ENCODE measurements at places on chromosomes 7 and 10.
A peak's percentile ranks its signal among the peaks of the same experiment; 100 is the strongest.

DNA sequence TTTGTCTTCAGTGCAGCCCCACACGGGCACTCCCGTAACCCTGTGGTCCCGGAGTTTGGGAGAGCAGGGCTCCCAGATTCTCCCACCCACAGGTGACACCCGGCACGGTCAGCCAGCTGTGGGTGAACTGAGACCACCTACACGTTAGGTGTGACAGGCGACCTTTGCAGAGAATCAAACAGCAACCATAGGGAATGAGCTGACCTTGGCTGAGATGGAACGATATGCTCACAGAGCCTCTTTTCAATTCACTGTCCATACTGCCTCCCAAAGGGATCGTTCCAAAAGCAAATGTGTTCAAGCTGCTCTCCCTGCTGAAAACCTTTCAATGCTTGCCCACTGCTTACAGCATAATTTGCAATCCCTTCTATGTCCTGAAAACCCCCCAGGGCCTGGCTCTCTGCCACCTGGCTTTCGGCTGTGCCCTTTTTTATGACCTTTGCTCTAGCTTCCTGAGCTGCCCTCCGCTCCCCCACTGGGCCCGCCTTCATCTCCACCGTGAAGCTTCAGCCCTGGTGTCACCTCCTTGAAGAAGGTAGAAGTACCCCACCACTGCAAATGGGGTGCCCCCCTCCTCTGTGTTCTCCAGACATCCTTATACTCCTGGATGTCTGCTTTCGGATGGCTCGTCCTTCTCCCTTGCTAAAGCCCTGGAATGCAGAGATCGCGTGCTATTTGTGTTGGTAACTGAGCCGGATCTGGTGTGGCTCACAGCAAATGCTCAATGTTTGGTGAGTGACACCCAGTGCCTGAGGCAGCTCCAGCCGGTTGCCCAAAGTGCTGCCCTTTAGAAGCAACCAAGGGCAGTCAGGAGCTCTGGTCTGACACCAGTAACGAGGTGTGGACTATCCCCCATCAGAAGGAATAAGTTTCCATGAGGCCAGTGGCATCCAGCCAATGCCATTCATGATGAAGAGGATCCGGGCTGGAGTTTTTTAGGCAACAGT is 90.4 kb downstream of the KIAA1549 start:
- peak; percentile 22 for DNase-seq

DNA sequence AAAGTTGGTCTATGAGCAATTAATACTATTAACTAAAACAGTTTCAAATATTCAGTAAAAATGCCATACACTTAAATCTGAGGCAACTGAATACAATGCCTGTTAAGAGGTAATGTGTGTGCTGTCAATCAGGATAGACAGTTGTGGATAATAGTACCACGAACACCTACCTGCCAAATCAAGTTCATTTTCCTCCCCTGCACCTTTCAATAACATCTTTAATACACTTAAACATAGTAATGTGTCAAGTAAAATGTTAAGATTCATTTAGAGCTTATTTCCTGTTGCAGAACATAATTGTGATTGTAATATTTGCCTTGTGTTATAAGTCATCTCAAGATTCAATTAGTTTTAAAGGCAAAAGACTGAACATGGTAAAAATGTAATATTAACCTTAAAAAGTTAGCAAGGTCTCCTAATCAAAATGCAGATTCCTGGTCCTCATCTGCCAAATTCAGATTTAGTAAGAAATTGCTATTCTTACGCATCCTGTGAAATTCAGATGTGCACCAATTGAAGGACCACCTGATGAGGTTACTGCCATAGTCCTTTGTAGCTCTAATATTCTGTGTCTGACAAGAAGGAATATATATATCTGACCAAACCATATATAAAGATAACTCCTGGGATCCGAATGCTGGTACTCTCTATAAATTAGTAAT is 37.1 kb downstream of the COL1A2 start:
- DNase-seq: no peak

- no peak for DNase-seq
These were observed 83.3 kb downstream of the PAX2 start for GRCh38 chr10:100828738-100829096.

DNA sequence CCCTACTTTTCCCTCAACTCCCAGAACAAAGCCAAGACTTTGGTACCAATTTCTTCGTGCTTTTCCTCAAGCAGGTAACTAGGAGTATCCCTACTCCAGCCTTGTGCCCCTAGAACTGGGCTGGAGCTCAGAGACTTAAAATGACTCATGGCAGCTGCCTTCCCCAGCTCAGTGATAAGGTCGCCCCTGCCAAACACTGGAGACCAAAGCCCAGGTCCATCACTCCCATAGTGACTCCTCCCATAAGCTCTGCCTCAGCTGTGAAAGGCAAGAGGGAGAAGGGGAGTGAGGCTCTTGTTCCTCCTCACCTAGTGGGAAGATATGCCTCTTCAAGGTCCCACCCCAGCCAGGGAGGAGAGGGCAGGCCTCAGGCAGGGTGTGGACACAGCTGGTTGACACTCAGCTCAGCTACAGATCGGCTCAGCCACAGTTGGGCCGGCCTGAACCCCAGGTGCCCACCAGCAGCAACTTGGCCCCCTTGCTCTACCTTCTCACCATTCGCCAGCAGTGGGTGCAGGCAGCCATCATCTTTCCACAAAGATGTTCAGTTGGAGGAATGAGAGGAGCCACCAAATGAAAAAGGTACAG is 13.8 kb upstream of the CYREN start:
- no peak for DNase-seq

- no peak for DNase-seq
These were observed 440.8 kb upstream of the C7orf33 start for GRCh38 chr7:148149730-148150129.

GRCh38 chr7:90242369-90243168 is 2.4 kb upstream of the CFAP69 start:
- DNase-seq: no peak

- no peak for DNase-seq
These were observed 248.1 kb downstream of the LRMDA start for GRCh38 chr10:75679536-75679935.

DNA sequence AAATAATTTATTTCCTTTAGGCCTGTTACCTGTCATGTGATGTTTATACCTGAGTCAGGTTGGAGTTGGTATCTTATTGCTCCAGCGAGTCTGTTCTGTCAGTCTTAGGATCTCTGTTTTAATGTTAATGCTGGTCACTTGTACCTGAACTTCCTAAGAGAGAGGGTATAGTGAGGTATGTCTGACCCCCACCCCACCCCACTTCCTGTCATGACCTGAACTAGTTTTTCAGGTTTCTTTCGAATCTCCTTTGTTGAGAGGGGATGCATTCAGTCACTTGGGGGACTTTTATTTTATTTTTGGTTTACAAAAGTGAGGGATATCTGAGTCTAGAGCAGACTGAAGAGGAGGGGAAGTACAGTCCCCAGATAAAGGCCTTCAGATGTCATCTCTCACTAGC is 769.0 kb upstream of the COBL start:
- DNase-seq: no peak

GRCh38 chr10:131531265-131532190 is 220.0 kb upstream of the TCERG1L start:
- DNase-seq: no peak

DNA sequence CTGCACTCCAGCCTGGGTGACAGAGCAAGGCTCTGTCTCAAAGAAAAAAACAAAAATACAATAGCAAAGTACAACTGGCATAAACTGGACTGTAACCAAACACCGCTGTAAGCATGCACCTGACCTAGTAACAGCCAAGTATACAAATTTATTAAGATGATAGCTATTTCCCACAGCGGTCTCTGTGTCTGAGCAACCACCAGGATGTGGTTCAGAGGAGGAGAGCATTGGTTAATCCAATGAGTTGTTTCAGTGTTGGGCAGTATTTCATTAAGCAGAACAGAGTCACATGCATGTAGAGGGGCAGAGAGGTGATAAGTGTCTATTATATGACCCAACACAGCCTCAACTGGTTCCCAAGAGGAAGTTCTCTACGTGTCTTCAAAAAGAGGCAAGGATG is 4.0 kb downstream of the SLC16A12 start:
- no peak for DNase-seq

DNA sequence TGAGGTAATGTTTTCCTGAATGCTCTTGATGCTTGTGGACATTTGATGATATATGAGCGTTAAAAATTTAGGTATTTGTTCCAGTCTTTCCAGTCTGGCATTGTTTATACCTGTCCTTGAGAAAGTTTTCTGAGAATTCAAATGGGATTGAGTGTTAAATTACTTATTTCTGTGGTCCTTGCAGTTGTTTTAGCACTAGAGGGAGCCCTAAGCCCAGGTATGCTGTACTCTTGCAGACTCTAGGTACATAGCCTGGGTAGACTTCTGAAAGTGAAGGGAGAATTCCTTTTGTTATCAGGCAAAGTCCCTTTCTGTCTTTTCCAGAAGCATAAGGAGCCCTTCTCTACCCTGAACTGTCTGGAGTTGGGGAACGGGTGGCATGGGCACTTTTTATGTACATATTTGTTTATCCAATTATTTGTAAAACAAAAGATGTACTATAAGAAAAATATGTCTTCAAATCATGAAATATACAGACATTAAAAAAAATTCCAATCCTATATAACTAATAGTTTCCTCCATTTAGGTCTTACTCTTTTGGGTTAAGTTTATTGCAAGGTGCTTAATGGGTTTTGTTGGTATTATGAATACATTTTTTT is 262.1 kb downstream of the ATRNL1 start:
- DNase-seq: peak; percentile 60

DNA sequence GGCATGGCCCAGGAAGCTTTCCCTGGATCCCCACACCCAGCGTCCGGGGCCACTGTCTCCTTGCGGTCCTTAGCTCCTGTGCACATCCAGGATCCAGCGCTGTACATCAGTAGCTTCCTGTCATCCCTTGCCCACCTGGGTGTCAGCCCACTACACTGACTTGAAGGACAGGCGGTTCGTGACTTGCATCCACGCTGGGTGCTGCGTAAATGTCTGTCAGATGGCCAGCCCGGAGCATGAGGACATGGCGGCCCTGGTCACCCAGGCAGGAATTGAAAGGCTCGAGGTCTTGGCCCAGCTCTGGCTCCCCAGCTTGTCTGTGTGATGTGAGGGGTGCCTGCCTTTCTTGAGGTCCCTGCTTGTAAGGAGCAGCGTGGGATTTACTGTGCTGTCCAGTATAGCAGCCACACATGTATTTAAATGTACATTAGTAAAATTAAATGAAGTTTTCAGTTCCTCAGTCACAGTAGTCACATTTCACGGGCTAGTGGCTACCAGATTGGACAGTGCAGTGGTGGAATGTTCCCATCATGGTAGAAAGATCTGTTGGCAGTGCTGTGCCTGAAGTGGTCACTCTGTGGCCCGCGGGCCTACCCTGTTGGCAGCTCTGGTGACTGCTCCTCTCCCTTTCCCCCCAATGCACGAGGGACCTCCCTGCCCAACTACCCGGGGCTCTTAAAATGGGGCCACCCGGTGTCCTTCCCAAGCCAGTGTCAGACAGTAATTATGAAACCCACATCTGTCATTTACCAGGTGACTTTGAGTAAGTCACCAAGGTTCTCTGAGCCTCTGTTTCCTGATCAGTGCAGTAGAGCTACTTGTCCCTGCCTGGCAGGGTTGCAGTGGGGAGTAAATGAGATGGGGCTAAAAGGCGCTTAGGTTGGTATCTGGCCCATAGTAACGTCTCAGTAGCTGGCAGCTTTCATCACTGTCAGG is 97.8 kb upstream of the PPIF start:
- no peak for DNase-seq

- no peak for DNase-seq
These were observed 90.3 kb downstream of the CELF2 start for GRCh38 chr10:11107948-11108347.

DNA sequence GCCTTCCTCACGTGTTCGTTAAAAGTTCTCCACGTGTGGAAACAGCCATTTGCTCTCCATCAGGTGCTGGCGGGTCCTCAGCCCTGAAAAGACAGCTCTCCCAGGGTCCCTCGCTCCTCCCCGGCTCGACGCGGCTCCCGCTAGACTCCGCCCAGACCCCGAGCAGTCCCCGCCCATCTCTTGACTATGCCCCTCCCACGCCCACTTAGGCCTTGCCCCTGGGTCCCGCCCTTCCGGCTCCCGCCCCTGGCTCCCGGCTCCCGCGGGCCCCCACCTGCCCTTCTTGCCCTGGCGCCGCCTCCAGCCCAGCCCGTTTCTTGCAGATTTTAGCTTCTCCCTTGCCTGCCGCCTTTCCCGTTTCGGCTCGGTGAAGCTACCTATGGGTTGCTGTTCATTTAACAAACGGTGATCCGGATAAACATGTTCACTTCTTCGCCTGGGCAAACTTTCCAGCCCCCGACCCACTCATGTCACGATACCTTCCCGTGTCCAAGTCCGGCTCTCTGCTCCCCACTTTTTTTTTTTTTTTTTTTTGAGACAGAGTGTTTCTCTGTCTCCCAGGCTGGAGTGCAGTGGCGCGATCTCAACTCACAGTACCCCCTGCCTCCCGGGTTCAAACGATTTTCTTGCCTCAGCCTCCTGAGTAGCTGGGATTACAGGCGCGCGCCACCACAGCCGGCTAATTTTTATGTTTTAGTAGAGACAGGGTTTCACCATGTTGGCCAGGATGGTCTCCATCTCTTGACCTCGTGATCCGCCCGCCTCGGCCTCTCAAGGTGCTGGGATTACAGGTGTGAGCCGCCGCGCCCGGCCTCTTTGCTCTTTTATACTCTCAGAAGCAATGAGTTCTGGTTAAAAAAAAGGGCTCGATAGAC is 830 bp upstream of the ZNF438 start:
- DNase-seq: peak; percentile 82

GRCh38 chr10:123842692-123843385 is 48.8 kb downstream of the CPXM2 start:
- DNase-seq: no peak

DNA sequence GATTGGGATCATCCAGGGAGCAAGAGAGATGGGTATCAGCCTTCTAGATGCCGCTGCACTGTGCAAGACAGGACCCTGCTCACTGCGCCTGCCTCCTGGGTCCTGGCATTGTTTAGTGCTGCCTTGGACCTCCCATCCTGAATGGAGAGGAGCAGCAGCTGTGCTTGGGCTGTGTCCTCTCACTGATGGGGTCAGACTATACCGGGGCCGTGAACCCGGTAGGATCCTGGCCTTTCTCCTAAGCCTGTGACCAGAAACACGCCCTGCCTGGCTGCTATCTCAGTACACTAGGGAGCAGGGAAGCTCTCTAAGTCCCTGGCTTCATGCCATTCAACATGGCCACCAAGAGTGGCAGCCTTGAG is 309.4 kb upstream of the ZNF32 start:
- no peak for DNase-seq

Data from NCI-H2081 (cell line).